ENCODE measurements at places on chromosomes 7 and 10.
A peak's percentile ranks its signal among the peaks of the same experiment; 100 is the strongest.

GRCh38 chr10:122149561-122150505 is 121.3 kb upstream of the BTBD16 start:
- no peak for DNase-seq

GRCh38 chr10:124566222-124566888 is 104.7 kb downstream of the LHPP start:
- DNase-seq: no peak

DNA sequence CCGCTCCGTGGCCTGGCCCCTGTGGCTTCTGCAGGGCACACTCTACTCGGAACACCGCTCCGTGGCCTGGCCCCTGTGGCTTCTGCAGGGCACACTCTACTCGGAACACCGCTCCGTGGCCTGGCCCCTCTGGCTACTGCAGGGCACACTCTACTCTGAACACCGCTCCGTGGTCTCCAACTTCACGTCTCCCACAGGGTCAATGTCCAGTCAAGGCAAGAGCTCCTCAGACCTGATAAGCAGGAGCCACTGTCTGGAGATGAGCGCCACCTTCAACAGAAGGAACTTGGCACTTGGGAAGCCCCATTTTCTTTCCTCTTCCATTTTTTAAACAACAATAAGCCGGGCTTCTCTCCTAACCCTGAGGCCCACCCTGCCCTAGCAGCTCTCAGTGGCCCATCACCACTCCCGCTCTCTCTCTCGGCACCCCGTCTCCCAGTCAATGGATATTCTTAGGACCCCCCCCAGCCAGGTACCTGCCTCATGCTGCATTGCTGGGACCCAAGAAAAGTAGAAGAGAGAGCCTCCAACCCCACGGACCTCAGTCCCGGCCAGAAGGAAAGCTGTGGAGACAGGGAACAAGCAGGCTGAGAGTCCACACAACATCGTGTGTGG is 56.3 kb downstream of the PRKAG2 start:
- no peak for DNase-seq

DNA sequence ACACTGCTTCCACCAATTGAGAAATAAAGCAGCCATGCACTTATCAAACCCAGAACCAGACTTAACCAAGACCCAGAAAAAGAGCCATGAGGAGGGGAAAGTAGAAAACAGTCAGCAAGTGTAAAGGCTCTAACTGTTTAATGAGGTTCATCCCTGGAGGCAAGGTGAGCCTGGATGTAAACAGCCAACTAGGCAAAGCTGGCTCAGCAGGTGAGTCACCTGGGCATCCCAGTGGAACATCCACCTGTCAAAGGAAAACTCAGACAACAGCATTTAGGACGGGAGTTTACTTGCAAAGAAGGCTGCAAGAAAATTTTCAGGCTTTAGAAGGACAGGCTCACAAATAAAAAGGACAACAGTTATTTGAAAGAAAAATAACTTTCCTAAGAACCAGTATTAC is 153.0 kb downstream of the SNX13 start:
- DNase-seq: no peak

DNA sequence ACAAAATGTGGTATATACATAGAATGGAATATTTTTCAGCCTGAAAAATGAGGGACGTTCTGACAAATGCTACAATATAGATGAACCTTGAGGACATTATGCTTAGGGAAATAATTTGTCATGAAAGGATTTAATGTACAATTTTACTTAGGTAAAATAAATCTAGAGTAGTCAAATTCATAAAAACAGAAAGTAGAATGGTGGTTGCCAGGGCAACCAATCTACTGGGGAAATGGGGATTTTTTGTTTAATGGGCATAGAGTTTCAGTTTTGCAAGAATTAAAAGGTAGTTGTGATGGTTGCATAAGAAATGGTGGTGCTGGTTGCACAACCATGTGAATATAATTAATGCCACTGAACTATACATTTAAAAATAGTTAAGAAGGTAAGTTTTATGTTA is 296.0 kb upstream of the SP4 start:
- no peak for DNase-seq

DNA sequence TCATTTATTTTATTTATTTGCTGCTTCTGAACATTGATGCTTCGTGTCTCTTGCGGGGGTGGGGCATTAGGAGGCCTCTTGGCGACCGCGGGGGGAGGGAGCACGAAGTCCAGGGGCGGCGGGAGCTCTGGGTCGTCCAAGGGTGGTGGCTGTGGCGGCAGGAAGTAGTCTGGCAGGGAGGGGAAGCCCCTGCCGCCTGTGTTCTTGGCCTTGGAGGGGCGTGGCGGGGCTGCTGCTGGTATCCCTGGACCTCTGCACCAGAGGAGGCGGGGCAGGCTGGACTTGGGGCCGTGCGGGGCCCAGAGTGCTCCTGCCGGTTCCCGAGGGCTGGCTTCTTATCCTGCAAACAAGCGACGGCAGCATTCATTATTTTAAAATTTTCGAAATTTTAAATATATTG is 70.5 kb upstream of the ABI1 start:
- DNase-seq: no peak

- DNase-seq: no peak
Observed at GRCh38 chr7:82384779-82385178, 58.8 kb downstream of the CACNA2D1 start.

GRCh38 chr7:76008156-76008687 is 13.8 kb upstream of the TMEM120A start:
- DNase-seq: peak; percentile 42

GRCh38 chr7:80183900-80184685 is 49.5 kb downstream of the GNAI1 start:
- no peak for DNase-seq
